Activated effector memory CD4-positive, alpha-beta T cell treated with anti-CD3 and anti-CD28 coated beads, Interleukin-2, amount 50 U/mL, for 16 hours (primary cell): ENCODE measurements at places on chromosomes 16 and 17.

DNA sequence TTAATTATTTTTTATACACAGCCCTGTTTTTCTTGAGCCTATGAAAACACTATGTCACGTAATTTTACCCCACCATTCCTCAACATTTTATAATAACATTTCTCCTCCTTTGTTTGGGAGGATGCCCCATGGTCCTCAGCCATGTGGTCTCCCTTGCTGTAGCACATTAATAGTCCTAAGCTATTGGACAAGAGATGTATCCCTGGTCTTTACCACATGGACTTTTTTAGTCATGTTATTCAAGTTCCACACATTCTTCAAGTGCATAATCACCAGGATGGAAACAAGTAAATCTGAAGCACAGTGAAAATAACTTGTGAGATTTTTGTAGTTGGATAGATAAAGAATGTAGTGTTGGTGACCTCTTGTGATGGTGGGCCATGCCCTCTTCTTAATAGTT lies 2.0 kb upstream of the KRTAP2-3 start:
- DNase-seq = no peak

GRCh38 chr16:47916266-47916665 lies 239.5 kb downstream of the ABCC12 start:
- DNase-seq = no peak

DNA sequence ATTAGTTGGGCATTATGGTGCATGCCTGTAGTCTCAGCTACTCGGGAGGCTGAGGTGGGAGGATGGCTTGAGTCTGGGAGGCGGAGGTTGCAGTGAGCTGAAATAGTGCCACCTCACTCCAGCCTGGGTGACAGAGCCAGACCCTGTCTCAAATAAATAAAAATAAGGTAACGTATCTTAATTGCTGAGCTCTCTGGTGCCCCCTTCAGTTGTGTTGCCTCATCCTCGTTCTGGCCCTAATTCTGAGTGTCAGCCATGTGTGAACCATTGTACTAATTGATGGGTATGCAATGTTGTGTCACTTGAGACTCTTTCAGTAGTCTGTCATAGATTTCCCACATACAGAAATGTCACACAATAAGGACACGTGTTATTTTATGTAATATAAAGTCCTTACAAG lies 363.1 kb upstream of the RBFOX1 start:
- DNase-seq = no peak

DNA sequence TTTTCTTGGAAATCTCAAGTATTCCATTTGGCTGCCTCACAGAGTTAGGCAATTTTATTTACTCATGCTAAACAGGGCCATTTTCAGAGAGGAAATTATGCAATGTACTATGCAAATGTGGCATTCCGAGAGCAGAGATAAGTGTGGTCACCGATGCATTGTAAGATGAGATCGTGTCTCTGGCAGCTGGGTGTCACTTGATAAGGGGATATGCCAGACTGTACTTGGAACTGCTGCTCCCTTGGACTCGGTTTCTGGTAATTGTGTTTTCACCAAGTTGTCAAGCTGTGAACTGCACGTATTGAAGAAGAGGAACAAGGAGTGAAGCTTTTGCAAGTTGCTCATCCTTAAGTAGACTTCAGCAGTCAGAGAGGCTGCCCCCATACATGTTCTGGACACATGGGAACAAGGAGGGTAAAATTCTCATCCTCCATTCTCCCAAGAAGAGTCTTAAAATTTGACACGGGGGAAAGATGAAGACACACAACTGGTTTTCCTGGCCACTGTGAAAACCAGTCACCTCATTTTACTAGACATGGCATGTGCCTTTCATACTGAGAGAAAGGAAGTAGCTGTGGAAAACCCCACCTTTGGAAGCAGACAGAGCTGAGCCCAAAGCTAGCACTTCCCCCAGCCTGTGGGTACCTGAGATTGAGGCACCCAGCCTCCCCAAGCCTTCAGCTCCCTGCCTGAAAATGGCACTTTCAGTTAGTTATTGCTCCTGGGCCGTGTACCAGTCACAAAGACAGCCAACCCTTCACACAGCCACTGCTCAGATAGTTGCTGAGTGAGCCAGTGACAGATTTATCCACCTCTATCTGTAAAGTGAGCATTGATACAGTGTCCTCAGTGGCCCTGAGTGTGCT lies 150.7 kb downstream of the SOCS1 start:
- peak; percentile 73 for DNase-seq

DNA sequence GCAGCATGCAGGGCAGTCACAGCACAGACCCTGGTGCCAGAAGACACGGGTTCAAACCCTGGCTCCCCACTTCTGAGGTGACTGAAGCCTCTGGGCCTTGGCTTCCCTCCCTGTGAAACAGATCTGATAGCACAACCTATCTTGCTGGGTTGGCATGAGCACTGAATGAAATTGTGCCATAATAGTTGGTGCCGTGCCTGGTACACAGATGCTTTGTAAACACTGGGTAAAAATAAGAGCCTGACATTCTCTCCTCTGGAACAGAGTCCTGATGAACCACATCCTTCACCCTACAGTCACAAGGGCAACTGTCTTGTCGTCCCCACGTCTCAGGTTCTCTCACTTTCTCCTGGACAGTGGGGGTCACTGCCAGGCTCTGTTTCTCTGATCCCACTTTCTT lies 35.7 kb downstream of the NOS2 start:
- no peak for DNase-seq

DNA sequence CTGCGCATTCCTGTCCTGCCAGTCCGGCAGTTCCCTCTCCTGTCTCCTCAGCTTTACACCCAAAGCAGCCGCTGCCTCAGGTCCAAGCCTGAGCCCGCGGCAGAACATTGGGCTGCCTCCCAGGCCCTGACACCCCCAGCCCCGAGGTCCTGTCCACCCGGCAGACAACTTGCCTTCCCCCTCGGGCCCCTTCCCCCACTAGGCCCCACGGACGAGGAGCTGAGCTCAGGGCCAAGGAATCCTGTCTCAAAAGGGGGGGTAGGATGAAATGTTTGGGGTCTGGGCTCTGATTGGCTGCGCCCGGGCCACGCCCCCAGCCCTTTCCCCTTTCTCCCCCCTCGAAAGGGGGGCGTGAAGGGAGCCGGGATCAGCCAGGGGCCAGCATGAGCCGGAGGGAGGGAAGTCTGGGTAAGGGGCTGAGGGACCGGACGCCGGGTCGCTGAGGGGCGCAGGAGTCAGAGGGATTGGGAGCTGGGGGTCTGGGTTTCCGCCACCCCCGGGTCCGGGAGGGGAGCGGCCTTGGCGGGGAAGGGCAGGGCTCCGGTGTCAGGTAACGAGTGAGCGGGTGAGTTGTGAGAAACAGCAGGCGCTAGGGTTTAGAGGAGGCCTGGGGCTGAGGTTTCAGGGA lies at the start of gene CTF1:
TSS of gene CTF1 (plus strand) at position 354 of the 628 bp plus-strand sequence. CDS start at position 384, 30 bp downstream.
- DNase-seq = no peak

DNA sequence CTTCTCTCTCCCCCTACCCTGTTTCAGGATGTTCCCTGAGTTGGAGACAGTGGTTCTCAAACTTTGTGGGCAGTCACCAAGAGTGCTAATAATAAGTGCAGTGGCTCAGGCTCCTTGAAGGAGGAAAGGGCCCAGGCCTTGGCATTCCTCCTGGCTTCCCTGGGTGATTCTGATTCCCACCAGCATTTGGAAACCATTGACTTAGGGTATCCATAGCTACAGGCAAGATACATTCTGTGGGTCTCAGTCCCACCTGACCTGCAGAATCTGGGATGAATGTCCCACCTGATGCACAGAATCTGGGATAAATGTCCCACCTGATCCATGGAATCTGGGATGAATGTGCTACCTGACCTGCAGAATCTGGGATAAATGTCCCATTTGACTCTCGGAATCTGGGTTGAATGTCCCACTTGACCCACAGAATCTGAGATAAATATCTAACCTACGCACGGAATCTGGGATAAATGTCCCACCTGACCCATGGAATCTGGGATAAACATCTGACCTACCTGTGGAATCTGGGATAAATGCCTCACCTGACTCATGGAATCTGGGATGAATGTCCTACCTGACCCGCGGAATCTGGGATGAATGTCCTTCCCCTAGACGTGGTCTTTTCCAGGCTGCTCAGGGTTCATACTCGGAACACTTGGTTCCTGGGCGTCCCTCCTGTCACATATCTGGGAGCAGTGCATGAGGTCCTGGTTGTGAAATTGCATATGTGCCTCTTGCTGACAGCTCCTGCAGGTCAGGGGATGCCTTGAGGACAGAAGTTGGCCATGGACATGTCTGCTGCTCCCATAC lies 136.7 kb upstream of the HS3ST2 start:
- no peak for DNase-seq

- DNase-seq = no peak
These were observed 32.8 kb downstream of the GLG1 start for GRCh38 chr16:74574146-74574545.

DNA sequence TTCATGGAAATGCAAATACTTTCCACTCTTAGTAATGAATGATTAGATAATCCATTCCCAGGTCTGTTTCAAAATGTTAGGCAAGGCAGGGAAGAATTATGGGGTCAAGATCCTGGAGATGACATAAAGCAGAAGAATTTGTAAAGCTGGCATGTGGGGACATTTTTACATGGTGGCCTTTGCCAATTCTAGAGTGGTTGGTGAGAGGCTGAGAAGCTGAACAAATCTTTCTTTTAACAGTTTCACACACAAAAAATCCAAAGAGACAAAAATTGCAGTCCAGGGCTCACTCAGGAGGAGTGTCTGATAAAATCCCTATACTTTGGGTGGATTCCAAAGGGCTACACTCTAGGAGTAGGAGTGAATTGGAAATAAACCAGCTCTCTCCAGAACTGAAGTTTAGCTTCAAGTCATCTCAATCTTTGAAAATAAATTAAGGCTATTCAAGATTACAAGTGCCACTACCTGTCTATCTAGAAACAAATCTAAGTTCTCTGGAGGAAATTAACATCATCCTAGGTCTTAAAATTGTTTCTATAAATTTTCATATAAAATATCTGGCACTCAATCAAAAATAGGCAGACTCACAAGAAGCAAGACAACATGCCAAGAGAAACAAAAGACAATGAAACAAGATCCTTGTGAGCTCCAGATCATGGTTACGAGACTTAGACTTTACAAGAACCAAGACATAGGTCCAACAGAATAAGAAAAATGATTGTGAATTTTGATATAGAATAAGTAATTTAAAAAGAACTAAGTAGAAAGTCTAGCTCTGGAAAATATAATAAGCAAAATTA lies 113.0 kb upstream of the AXIN2 start:
- no peak for DNase-seq
